ENCODE measurements at places on chromosomes 7 and 10. TPM values are rescaled to one million over a fixed set of nuclear protein-coding genes. Genes with fewer than 3 reads are reported as not detected.

- no peak for DNase-seq
- H3K27me3 ChIP-seq: no peaks in the 10 kb centered on the region
- no peak overlapping the region for H3K27ac ChIP-seq
Observed at GRCh38 chr10:43214071-43214955, 52.6 kb downstream of the RASGEF1A start.

The ACTR1A gene
- 78.9 TPM for total RNA-seq

The CLDN3 gene
- total RNA-seq: not detected

- no peak for DNase-seq
- peak overlapping the region; percentile 91 for H3K27ac ChIP-seq
- peaks cover 59% of the 10 kb centered on the region for H3K36me3 ChIP-seq
- peaks cover 79% of the 10 kb centered on the region for H3K4me1 ChIP-seq
- no peaks in the 10 kb centered on the region for H3K27me3 ChIP-seq
Observed at GRCh38 chr10:71769279-71769823, 4.0 kb downstream of the VSIR start.

GRCh38 chr7:91019686-91020385, 244.4 kb upstream of the FZD1 start:
- no peaks in the 10 kb centered on the region for H3K36me3 ChIP-seq
- H3K4me3 ChIP-seq: no peak overlapping the region
- no peaks in the 10 kb centered on the region for H3K27me3 ChIP-seq
- H3K4me1 ChIP-seq: no peaks in the 10 kb centered on the region

- no peaks in the 10 kb centered on the region for H3K36me3 ChIP-seq
- H3K4me1 ChIP-seq: no peaks in the 10 kb centered on the region
- H3K27me3 ChIP-seq: peaks cover 5% of the 10 kb centered on the region
- no peak overlapping the region for H3K4me3 ChIP-seq
- H3K27ac ChIP-seq: no peak overlapping the region
Observed at GRCh38 chr7:134246347-134246746, 70.4 kb downstream of the SLC35B4 start.

DNA sequence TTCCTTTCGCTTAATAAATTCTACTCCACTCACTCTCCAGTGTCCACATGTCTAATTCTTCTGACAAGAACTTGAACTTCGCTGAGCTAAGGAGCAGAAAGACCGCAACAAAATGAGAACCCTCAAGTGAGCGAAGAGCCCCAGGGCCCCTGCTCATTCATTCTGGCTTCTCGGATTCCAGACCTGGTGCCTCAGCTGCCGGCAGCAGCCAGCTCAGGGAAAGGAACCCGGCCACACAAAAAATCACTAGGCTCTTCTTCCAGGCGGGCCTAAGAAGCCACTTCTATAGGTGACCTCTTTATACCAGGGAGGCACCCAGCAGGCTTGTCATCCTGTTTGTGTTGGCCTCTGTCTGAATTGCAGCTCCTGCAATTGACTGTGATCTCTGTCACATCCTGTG, 33.3 kb downstream of the OTUD1 start:
- H3K27ac ChIP-seq: no peak overlapping the region
- DNase-seq: no peak
- H3K27me3 ChIP-seq: peaks cover 16% of the 10 kb centered on the region

The SPDYE2 gene
- not detected for total RNA-seq

- no peak overlapping the region for H3K27ac ChIP-seq
- no peak overlapping the region for H3K4me3 ChIP-seq
- no peak for DNase-seq
- no peaks in the 10 kb centered on the region for H3K4me1 ChIP-seq
- H3K36me3 ChIP-seq: no peaks in the 10 kb centered on the region
- H3K27me3 ChIP-seq: no peaks in the 10 kb centered on the region
Observed at GRCh38 chr7:30202671-30203070, 67.9 kb downstream of the MTURN start.

Data from activated CD4-positive, alpha-beta memory T cell treated with anti-CD3 and anti-CD28 coated beads, Interleukin-2, amount 10 ng/mL, durations not matched to agents 7 days and 5 days (primary cell).